ENCODE measurements at places on chromosomes 2 and 18.

GRCh38 chr2:127572841-127573240 is 37.4 kb downstream of the MYO7B start:
- DNase-seq = no peak

- no peak for DNase-seq
Measured at GRCh38 chr18:35511833-35512232, 14.1 kb upstream of the INO80C start.

DNA sequence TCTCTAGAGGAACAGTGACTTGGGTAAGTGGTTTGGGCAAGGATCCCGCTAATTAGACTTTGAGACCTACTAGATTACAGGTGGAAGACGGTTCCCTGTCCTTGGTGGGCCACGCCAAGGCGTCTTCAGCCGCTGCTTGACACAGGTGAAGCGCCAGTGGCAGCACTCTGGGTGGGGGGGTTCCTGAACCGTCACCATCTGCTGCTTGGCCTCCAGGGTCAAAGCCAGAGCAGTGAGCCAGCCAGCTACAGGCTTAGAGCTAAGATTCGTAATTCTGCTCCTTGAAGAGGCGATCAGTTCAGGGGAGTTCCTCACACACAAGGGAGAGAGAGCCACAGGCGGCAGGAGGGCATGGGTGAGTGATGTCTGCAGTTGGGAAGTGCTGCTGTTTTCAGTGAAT is 39.4 kb upstream of the RBM44 start:
- no peak for DNase-seq

GRCh38 chr2:71451705-71452104 is 1.7 kb upstream of the DYSF start:
- DNase-seq = no peak

DNA sequence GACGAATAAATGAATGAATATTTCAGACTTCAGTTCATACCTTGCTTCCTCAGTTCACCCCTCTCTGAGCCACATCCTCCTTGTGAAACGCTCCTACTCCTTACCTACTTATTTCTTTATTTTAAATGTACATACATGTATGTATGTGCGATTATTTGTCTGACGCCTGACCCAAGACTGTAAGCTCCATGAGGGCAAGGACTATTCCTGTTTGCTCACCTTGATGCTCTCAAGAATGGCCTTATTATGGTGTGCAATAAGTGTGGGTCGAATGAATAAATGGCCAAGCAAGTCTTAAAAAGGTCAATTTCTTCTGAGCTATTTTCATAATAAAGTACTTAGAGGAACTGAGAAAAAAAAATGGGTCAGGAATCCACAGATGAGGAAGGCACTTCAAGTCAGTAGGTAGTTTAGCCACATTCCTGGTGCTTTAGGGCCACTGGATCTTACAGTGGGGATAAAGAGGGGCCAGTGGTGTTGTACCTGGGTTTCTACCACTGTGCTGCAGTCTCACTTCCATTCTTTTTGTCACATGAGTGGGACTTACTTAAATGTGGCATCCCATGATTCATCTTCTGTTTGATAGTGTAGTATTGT is 74.7 kb downstream of the SDC1 start:
- no peak for DNase-seq

DNA sequence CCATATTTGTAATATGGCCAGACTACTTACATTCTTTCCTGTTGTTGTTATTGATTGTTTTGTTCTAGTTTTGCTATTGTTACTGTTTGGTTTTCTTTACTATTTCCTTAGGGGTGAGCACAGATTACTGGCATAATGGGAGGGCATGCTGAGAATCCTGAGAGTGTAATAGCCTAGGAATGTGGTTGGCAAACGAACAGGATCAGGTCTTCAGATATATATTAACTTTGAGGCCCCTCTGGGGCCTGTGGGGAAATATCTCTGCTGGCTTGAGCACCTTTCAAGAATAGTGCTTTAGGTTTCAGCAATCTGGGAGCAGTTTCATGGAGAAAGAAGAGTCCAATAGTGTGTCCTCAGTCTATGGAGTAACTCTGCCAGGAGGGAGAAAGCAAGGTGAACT is 144.4 kb downstream of the THSD7B start:
- no peak for DNase-seq

GRCh38 chr2:39573276-39573675 is 92.4 kb upstream of the TMEM178A start:
- no peak for DNase-seq

DNA sequence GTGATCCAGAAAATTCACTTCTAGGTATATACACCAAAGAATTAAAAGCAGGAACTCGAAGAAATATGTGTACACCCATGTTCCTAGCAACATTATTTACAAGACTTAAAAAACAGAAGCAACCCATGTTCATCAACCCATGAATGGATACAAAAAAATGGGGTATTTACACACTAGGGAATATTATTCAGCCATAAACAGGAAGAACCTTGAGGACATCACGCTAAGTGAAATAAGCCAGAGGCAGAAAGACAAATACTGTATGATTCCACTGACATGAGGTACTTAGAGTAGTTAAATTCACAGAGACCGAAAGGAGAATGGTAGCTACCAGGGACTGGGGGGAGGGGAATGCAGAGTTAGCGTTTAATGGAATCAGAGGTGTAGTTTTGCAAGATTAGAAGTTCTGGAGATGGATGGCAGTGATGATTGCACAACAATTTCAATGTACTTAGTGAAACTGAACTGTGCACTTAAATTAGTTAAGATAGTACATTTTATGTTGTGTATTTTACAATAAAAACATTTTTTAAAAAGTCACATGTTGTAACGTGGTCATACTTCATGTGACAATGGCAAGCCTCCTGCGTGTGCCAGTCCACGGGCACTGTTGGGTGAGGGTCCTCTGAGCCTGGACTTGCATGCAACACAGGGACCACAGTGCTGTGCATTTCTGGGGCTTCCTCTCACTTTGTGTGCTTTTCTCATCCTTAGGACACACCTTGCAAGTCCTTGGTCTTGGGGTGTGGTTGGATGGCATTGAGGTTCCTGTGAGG is 206.1 kb upstream of the HDAC4 start:
- DNase-seq = no peak

DNA sequence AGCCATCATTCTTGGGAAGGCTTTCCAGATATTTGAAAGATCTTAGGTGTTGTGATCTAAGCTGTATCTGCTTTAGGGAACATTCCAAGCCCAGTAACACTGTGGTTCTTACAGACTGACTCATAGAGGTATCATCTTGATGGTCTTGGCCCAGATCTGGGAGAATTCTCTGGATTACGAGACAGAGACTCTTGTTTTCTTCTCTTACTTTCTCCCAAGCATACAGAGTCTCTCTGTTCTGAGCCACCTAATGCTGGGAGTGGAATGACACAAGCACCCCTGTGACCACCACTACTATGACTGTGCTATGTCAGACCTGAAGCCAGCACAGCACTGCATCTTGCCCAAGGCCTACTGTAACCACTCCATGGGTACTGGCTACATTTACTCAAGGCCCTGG is 81.0 kb upstream of the EPAS1 start:
- no peak for DNase-seq

DNA sequence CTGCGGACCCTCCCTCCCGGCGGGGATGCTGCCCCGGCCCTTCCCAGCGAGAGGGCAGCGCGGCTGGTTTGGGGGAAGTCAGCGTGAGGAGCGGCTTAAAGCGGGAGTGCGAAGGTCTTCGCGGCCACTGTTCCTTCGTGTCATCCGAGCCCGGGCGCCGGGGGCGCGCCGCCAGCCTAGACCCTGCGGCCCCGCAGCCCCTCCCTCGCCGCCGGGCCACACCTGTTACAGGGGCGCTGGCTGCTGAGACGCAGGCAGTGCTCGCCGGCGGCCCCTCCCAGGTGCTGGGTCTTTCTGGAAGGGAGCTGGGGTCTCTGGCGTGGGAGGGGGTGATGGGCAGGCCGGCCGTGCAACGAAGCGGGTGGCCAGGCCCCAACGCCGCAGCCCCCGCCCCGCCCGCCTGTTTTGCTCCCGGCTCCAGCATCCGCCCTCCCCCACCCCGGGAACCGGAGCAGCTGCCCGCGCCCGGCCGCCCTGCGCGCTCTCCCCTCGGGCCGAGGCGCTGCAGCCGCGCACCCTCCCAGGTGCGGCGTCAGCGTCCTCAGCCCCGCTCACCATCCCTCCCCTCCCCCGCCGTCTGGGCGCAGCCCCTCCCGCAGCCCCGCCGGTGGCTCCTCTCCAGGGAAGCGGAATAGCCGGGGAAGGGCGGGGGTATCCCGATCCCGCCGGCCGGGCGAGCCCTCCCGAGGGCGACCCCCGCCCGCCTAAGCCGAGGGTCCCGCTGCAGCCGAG is 727 bp downstream of the KIF1A start:
- DNase-seq = no peak

DNA sequence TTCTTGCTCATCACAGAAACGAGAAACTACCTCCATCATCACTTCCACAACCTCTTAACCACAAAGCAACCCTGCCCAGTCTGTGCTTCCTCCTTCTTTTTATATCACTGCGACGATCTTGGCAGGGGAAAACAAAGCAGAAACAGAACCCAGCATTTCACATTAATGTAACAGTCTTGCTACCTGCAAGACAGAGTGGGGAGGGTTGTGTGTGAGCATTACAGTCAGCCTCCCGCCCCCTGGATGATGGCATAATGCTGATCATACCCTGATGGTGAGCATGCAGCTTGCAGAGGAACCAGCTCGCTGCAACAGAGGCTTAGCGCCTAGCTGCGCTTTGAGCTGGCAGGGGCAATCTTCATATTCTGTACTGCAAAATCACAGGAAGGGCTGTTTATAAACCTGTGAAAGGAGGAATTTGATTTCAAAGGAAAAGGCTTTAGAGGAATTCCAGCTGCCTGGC is 376.1 kb downstream of the IRS1 start:
- no peak for DNase-seq

GRCh38 chr18:25409971-25410370 is 58.0 kb upstream of the ZNF521 start:
- DNase-seq = no peak

DNA sequence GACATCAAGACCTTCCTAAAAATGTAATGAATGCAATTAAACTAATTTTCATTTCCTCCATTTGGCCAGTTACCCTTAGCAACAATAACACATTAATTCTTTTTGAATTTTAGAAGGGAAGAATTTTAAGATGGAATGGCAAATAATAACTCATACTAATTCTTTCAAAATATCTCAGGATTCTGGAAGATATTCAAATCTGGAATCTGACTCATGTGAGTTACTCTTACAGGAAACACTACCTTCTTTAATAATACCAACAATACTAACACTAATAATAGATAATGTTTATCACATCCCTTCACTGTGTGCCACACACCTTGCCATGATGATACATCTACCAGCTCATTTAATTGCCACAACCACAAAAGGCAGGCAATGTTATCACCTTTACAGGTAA is 46.4 kb downstream of the ZNF521 start:
- DNase-seq = no peak

DNA sequence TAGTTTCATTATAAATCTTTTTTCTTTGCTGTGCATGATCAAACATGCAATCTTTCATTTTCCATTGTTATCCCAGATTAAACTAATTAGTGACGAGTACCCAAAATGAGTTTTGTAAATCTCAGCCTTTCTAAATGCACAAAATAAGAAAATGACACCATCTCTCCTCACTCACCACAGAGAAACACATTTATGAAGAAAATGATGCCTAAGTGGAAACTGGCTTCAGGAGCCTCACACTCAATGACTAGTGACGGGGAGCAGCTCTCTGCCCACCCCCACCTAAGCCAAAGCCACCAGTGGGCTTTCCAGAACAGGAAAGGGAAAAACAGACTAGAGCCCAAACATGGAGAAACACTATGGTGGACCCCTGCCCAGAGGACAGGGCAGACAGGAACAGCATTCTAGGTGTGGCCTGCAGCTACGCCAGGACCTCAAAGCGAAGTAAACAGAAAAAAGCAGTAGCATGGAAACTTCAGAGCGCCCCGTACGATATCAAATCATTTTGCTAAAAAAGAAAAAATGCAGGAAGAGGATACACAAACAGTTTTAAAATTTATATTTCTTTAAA is 113.5 kb downstream of the RBMS1 start:
- no peak for DNase-seq

GRCh38 chr2:101729521-101730190 is 32.1 kb downstream of the MAP4K4 start:
- no peak for DNase-seq

GRCh38 chr2:109280804-109281203 is 151.8 kb downstream of the SH3RF3 start:
- no peak for DNase-seq

- no peak for DNase-seq
Measured at GRCh38 chr2:40289771-40290404, 162.0 kb downstream of the SLC8A1 start.

- no peak for DNase-seq
Measured at GRCh38 chr2:23662941-23663920, 263.7 kb downstream of the ATAD2B start.

DNA sequence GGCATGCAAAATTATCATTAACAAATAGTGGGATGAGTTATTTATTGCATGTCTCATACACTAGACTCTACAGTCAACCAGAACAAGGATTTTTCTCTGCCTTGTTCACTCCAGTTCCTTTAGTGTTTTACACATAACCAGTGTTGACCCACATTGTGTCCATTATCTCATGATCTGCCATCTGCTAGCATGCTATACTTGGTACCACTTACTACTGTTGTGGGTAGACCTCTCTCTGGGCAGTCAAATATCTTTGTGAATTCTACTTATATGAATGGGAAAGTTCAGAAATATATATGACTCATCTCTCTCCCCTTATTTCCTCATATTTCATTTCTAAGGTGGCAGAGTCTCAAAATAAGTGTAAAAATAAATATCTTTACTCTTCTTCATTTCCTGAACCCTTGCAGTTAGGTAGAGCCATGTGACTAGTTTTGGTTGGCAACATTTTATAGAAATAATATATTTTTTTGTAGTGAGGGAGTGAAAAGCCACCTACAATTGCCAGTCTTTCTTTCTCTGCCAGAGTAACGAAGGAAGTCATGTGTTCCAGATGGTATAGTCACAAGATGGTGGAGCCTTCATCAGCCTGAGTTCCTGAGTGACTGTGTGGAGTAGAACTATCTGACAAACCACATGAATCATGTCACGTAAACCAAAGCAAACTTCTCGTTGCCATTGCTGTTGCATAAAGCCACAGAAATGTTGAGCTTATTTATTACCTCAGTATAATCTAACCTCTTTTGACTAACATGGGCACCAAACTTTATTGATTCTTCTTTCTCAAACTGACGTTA is 704.0 kb downstream of the RNF144A start:
- no peak for DNase-seq
